ENCODE measurements at places on chromosomes 5 and 9. TPM values are rescaled to one million over a fixed set of nuclear protein-coding genes. Genes with fewer than 3 reads are reported as not detected.

MRPL36 gene
- 51.6 TPM for total RNA-seq

CDH9 gene
- not detected for total RNA-seq

ENTPD2 gene
- 0.21 TPM for total RNA-seq

WDR38 gene
- not detected for total RNA-seq

RASGEF1C gene
- 0.13 TPM for total RNA-seq

PTCH1 gene
- total RNA-seq: 2.8 TPM

SLC45A2 gene
- not detected for total RNA-seq

NMUR2 gene
- not detected for total RNA-seq

LCN1 gene
- total RNA-seq: not detected

SPATA31A3 gene
- not detected for total RNA-seq

GRCh38 chr5:135979510-135979909 lies 24.7 kb upstream of the LECT2 start:
- DNase-seq: no peak

GRCh38 chr5:151205411-151205810 lies 18.5 kb downstream of the CCDC69 start:
- DNase-seq: no peak

DNA sequence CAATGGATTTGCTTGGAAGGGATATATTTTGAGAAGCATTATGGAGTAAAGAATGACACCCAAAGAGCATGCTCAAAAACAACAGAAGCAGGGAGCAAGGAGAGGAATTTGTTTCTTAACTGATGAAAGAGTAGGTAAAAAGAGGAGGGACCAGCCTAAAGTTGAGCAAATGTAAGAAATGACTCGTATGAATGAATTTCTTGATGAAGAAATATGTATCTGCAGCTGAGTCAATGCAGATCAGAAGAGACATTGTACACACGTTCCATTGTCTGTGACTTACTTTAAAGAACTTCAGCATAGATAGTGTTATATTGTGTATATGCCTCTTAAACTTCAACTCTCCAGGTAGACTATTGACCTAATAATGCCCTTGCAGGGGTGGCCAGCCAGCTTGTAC lies 112.7 kb upstream of the NREP start:
- DNase-seq: no peak

- no peak for DNase-seq
Measured at GRCh38 chr5:169183576-169183975, 117.4 kb downstream of the SLIT3 start.

GRCh38 chr5:68352166-68352565 lies 136.6 kb downstream of the PIK3R1 start:
- no peak for DNase-seq

DNA sequence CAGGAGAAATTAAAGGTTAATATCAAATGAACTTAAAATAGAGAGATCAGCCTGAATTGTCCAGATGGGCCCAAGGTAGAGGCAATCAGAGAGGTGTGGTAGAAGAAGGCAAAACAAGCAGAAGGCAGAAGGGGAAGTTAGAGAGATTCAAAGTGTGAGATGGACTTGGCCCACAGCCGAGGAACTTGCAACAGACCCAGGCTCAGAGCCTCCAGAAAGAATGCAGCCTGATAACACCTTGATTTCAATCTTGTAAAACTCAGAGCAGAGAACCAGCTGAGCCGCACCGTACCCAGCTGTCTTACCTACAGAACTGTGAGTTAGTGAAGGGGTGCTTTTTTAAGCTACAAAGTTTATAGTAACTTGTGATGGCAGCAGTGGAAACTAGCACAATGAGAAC lies 190.9 kb downstream of the RFK start:
- DNase-seq: no peak

- no peak for DNase-seq
Measured at GRCh38 chr9:125142560-125143376, 560 bp downstream of the SCAI start.

GRCh38 chr5:57802131-57802530 lies 319.5 kb upstream of the ACTBL2 start:
- no peak for DNase-seq

- no peak for DNase-seq
Measured at GRCh38 chr9:86983620-86984259, 36.4 kb upstream of the GAS1 start.

DNA sequence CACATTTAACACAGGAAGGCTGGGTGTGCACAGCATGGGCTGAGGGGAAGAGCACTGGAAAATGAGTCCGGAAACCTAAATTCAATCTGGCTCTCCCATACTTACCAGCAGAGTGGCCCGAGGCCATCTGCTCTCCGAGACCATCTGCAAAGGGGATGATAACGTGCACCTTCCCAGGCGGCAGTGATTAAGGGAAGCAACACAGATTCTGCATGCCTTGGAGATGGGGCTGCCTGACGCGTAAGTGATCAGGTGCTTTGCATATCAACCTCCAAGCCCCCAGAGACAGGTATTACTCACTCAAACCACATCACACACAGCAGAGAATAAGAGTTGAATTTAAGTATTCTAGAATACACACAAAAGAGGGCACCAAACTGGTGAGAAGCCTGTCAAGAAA lies 9.1 kb downstream of the EPB41L4B start:
- no peak for DNase-seq

GRCh38 chr5:173204185-173204979 lies 30.6 kb downstream of the NKX2-5 start:
- no peak for DNase-seq

DNA sequence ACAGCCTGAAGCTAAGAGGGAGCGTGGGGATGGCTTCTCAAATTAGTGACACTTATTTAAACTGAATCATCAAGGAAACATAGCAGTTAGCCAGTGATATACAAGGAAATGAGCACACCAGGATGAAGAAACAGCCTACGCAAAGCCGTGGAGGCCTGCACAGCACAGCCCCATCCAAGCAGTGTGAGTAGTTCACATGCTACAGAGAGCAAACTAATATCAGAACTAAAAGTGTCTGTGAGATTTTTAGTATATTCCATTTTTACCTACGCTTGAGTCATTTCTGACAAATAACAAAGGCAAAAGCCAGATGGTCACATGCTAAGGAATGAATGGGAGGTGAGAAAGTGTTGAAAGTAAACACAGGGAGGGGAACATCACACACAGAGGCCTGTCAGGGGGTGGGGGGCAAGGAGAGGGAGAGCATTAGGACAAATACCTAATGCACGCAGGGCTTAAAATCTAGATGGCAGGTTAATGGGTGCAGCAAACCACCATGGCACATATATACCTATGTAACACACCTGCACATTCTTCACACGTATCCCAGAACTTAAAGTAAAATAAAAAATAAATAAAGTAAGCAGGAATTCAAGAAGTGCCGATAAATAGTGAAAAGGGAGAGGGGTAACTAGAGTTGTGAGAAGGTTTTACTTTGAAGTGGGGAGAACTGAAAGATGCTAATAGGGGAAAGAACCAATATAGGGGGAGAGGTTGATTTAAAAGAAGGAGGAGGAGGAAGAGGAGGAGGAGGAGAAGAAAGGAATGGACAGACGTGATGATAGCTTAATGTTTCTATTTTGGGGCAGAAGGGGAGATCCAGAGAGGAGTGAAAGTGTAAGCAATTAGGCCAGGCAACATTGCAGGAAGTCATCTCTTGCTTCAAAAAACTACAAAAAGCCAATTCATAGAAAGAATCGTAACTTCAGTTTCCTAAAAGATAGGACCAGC lies 100.9 kb upstream of the PTGER4 start:
- no peak for DNase-seq

GRCh38 chr9:33535541-33535940 lies 11.5 kb downstream of the ANKRD18B start:
- no peak for DNase-seq

DNA sequence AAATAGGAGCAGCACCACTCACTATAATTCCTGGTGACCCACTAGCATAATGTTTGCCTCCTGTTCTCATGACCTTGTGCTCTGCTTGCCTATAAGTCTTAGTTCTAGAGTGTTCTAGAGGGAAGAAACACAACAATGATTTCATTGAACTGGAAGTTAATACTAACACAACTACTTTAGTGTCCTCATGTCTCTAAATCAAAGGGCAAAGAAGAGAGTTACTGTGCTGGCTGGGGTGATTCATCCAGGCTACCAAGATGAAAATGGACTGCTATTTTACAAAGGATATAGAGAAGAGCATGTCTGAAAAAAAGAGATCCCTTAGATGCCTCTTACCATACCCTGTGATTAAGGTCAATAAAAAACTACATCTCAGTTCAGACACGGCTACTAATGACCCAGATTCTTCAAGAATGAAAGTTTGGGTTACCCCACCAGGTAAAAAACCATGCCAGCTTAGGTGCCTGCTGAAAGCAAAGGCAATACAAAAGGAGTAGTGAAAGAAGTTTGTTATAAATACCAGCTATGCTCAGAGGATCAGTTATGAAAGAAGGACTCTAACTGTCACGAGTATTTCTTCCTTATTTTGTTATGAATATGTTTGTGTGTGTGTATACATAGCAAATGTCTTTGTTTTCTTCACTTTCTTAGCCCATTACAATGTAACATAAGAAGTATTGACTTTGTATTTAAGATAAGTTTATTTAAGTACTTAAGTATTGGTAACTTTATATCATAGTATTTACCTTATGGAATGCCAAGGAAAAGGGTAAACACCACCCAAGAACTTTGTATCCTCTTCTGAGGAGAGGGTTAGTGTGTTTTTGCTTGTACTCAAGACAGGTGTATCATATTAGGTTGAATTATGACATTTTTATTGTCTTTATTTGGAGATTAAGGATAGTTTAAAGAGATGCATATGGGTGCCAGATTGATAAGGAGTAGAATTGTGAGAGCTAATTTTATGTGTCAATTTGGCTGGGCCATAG lies 314.1 kb upstream of the PTGER4 start:
- DNase-seq: no peak

DNA sequence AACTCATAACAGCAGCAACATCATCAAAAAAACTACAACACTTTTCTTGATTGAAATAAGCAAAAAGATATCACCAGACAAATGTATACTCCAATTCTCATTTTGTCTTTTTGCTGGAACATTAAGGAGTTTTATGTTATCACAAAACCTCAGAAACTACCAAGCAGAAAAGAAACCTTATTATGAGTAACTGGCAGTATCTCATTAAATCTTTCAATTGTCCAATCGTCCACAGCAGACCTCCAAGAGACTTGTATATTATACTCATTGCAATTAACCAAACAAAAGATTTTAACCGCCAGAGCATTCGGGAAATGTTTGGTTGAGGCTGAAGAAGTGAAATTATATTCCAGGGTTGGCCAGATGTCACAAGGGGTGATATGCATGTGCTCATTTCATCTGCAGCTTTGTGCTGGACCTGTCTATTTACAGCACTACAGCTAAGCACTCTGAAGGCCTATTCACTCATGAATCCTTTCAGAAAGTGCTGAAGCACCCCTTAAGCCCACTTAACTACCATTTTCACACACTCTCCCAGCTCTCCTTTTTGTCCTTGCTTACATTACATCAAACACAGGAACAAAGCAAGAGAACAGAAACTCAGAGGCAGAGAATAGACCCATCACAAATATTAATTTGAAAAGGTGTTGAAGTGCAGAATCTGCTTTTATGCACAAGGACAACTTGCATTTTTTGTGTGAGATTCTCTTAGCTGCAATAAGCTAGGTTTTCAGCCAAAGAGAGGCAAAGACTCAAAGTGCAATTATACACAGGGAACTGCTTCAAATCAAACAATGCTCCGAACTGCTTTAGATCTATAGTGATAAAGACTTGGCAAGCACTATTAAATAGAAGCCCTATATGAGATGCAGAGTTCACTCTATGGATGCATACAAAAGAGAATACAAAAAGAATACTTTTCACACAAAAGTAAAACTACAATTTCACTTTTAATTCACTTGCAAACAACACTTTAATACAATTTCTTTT lies 150.4 kb upstream of the POU5F2 start:
- DNase-seq: no peak

DNA sequence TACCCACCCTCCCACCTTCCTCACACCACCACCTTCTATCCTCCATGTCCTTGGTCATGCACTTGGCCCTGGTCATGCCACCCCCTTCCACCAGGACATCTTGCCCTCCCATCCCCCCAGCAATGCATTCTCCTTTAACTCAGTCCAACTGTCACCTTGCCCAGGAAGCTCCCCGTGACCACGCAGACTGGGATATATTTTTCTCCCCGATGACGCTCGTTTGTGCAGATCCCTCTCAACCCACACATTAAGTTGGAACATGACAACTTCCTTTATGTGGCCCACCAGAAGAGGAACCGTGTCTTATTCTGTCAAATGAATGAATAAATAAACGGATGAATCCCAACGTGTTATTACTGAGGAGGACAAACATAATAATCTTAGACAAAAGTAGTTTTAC lies 82.8 kb upstream of the TAS2R1 start:
- no peak for DNase-seq

DNA sequence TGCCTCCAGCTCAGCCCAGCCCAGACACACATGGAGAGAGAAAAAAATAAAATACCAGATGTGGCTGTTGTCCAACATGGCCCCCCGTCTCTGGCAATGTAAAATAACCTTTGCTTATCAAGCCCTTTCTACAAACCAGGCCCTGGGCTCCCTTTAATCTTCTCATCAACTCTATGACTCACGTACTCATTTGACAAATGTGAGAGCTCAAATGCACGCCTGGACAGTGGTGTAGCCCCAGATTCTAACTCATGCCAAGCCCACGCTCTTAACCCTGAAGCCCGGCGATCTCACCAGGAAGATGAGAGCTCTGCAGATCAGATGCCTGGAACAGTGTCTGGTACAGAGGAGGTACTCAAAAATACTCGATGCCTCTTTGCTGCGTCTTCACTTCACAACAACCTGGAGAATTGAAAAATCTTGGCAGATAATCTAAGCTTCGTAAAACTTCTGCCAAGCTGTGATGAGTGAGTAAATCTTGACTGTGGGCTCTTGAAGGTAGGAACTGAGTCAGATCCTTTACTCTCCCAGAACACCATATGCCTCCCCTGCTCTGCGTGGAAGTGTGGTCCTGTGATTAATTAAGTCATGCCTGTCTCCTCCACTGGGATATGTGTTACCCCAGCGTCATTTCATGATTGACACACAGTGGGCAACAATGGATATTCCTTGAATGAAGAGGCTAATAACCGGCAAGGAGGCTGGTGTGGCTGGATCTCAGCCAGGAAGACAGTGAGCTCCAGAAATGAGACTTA lies 102.0 kb upstream of the FSTL4 start:
- DNase-seq: no peak

DNA sequence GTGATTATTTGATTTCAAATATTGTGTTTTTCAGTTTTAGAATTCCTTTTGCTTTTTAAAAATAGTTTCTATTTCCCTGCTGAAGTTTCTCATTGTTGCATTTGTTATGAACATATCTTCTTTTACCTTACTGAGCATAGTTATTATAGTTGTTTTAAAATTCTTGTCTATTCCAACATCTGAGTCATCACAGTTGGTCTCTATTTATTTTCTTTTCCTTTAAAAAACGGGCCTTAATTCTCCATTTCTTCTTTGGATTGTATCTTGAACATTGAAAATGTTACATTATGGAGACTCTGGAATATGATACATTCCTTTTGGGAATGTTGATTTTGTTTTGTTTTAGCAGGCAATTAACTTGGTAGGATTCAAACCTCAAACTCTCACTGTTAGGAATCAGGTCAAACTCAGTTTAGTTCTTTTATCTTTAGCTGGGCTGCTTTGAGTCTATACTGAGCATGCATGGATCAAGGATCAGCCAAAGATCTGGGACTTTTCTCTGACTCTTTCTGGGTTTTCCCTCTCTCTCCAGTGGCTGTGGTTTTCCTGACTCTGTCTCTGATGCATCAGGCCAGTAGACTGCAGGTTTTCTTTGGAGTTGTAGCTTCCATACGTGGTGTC lies 70.3 kb downstream of the TEK start:
- DNase-seq: no peak

GRCh38 chr5:139090581-139090980 lies 107.6 kb downstream of the SIL1 start:
- DNase-seq: no peak

- no peak for DNase-seq
Measured at GRCh38 chr5:15691521-15691920, 191.5 kb downstream of the FBXL7 start.
